ENCODE measurements at places on chromosomes 7 and 10.
A peak's percentile ranks its signal among the peaks of the same experiment; 100 is the strongest.

DNA sequence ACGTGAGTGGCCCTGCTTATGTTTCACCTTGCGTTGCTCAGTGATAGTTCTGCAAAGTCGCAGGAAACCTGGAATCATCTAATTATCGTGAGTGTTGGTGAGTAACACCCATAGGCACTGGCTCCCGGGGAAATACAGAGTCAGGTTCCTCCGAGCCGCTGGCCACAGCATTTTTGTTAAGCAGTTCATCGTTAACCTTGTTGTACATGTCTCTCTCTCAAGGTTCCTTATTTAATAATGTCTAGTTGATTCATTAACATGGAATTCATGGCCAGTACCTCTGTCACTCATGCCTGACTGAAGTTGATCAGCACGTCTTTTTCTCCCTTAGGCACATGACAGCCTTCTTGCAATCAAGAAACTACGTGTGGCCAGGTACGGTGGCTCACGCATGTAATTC is 3.1 kb upstream of the ZFAND2A start:
- DNase-seq, result no peak

DNA sequence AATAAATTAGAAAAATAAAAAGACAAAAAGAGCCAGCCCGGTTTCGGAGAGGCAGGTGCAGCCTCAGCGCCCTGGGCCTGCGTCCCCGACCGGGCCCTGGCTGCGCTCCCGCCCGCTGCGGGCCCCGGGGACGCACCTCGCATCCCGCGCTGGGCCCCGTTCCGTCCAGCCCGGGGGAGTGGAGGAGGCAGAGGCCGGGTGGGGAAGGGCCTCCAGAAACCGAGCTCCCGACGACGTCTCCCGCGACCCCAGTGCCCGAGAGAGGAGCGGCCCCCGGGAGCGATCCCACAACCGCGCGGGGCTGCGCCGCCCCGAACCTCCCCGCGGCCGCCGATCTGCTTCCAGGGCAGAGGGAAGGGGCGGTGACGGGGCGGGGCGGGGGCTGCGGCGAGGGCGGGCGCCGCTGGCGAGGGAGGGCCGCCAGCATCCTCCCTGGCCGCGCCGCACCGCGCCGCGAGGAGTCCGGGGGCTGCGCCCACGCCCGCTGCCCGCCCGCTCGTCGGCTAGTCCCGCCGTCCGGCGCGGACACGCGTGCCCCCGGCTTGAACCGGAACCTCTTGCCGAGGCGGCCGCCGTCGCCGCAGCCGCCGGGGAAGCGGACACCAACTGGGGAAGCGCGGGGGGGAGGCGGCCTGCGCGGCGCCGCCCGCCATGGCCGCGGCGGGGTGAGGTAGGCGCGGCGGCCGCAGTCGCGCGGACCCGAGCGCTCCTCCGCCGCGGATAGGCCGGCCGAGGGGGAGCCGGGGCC is at the start of gene CCNY:
Gene CCNY (plus strand): TSS at position 426 of the 748 bp plus-strand sequence. CDS start 545 bp downstream, outside the sequence.
- peak; percentile 75 for DNase-seq

- DNase-seq, result no peak
Measured at GRCh38 chr7:140526787-140527664, 47.7 kb upstream of the MKRN1 start.

DNA sequence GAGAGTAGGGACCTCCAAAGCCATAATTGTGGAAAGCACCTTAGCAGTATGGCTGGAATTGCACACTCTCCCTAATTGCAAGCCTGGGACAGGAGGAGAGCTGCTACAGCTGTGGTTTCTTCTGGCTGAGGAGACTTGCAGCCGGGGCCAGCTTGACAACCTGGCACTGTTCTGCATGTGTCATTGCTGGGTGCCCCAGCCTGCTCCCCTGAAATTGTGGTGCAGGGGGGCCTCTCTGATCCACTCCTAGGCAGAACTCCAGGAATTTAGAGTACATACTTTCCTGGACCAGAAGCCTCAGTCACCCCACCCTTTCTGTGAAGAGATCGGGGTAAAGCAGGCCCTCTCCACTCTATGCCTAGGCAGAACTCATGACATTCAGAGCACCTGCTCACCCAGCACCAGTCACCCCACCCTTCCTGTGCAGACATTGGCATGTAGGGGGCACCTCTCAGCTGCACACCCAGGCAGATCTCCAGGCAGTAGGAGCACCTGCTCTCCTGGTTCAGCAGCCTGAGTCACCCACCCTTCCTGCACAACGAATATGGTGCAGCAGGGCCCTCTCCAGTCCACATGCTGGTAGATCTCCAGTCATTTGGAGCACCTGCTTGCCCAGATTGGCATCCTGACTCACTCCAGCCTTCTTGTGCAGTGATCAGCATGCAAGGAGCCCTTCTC is 34.4 kb upstream of the DYNC1I1 start:
- no peak for DNase-seq

GRCh38 chr10:6140141-6140841 is 51.5 kb downstream of the RBM17 start:
- no peak for DNase-seq

DNA sequence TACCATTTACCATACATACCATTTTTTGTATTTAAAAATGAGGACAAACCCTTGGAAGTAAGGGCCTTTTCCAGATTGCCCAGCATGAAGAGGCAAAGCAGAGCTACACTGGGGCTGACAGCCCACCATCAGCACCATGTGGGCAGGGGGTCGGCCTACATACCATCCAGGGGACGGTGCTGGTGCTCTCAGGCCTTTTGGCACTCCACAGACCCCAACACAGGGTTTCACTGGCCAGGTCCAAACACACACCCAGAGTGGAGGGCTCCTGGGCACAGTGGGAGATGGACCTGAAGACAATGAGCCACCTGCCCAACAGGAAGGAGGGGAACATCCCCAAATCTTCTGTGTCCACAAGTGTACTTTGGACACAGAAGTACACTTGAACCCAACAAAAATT is 69.2 kb upstream of the CAMK2B start:
- DNase-seq, result no peak

- DNase-seq, result no peak
Measured at GRCh38 chr7:137423321-137423720, 79.8 kb upstream of the PTN start.

GRCh38 chr7:129845972-129846327 is 106.8 kb downstream of the UBE2H start:
- no peak for DNase-seq

- no peak for DNase-seq
Measured at GRCh38 chr10:95748349-95748748, 7.6 kb upstream of the ENTPD1 start.

- DNase-seq, result no peak
Measured at GRCh38 chr10:75211007-75211691, 553 bp downstream of the VDAC2 start.

DNA sequence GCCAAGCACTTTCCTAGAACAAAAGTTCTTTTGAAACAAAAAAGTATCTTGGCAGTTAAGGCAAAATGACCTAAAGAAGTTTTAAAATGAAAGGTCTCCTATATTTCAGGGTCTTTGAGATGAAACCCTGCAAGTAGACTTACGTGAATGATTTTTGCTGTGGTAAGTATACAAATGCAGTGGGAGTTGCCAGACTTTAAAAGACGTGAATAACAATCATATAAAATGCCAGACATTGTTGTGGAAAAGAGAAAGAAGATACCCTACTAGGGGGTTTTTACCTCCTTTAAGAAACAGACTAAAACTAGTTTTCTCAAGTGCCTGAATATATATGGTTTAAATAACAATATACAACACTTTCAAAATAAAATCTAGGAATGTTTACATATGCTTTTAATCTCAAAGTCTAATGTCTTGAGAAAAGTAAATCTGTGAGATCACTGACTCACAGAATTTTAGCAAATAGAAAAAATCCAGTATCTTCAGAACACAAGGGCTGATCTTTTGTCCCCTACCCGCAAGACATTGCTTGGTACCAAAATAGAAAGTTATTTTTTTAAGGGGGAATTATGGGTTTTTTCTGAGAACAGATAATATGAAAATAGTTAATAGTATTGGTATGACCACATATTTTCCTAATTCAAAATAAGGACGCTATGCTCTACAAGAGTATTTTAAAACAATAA is 29.5 kb downstream of the LRRC17 start:
- DNase-seq, result no peak

GRCh38 chr10:17210361-17210760 is 8.9 kb upstream of the TRDMT1 start:
- no peak for DNase-seq

All from GM12892 (cell line).